Nephron progenitor cell (in vitro differentiated cells): ENCODE measurements at places on chromosomes 13 and 19.

DNA sequence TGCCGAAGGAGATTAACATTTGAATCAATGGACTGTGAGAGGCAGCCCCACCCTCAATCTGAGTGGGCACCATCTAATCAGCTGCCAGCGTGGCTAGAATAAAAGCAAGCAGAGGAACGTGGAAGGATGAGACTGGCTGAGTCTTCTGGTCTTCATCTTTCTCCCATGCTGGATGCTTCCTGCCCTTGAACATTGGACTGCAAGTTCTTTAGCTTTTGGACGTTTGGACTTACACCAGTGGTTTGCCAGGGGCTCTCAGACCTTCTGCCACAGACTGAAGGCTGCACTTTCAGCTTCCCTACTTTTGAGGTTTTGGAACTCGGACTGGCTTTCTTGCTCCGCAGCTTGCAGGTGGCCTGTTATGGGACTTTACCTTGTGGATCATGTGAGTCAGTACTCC, 14.7 kb downstream of the NHLRC3 start:
- DNase-seq: no peak

- peak; percentile 79 for DNase-seq
These were observed at the start of gene MBNL2 for GRCh38 chr13:97221989-97222700. Gene MBNL2 (plus strand): TSS chr13:97222333. CDS start chr13:97276236, 53,903 bp downstream.

GRCh38 chr13:99496184-99497142, 4.8 kb upstream of the TM9SF2 start:
- no peak for DNase-seq

DNA sequence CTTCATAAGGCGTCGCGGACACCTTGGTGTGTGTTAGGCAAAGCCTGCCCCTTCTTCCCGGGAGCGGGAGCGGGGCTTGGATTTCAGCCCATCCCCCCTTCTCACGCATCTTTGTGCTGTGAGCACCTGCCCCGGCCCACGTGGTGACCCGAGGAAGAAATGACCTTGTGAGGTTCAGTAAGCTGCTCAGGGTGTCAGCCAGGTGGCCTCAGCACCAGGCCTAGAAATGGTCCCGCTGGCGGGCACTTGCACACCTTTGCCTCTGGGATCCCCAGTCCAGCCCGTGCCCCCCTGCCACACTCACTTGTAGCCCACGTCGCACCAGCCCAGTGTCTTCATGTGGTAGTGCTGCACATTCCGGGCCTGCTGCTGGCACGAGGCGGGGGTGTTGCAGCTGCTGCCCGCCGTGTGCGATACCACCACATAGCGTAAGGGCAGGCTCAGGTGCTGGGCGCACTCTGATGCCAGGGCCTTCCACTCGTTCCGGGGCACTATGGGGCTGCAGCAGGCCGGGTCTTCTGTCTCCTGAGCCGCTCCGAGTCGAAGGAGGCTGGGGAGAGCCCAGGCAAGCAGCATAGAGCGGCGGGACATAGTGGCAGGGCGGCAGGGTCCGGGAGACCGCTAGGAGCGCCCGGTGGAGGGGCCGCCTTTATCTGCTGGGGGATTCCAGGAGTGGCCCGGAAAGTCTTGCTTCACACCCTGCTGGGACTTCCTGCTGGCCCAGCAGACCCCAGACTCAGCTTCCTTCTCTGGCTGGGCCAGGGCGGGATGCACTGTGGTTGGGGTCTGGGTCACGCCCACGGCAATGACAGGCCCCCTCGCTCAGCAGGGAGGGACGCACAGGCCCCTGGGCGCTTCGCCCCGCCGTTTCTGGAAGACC, at the start of gene PGLYRP1:
PGLYRP1 (minus strand) TSS at position 623 of the 880 bp plus-strand sequence; CDS start at position 591, 32 bp downstream.
- no peak for DNase-seq

GRCh38 chr13:43270130-43270830, 246.9 kb downstream of the DNAJC15 start:
- DNase-seq: no peak

DNA sequence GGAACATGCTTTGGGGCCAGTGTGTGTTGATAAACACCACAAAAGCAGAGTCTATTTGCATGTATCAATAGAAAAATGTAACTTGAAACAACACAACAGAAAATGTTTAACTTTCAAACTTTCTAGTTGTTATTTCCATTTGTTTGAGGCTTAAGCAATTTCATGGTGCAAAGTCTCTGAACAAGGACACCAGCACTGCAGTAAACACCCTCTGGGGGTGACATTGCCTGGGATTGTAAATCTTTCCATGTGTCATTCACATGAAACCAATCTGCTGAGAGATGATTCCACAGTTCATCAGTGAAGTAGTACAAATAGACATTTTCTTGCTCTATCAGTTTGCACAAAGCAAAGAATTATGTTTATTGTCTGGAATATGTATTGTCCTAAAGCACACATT, 124.5 kb downstream of the ITGBL1 start:
- DNase-seq: no peak

- DNase-seq: no peak
These were observed 4.0 kb upstream of the UBE2M start for GRCh38 chr19:58562122-58563033.

GRCh38 chr13:20831254-20831653, 57.5 kb upstream of the EEF1AKMT1 start:
- no peak for DNase-seq

DNA sequence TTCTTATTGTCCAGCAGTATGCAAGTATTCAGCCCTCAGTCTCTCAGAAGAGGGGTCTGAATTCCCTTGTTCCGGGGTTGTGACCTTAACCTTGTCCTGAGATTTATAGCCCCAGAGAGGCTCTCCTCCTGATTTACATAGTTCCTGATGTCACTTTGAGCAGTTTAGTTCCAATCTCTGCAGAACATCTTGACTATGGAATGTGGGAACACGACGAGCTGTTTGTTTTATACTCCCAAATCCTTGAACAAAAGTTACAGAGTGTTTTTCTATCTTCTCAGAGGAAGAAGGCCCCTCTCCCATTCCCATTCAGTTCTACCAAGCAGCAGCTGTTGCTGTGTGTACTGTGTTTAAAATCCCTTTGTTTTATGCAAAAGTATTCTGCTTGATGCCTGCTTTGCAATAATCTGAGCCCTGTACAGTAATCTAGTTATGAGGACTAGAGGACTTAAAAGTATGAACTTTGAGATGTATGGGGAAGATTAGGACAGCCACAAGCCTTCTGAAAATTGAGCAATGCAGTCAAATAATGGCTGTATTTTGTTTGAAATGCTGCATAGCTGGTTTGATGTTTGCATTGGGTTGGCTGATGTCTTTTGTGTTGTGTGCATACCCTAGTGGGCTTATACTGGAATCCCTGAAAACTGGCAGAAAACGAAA, 74.7 kb downstream of the KL start:
- DNase-seq: peak; percentile 36

DNA sequence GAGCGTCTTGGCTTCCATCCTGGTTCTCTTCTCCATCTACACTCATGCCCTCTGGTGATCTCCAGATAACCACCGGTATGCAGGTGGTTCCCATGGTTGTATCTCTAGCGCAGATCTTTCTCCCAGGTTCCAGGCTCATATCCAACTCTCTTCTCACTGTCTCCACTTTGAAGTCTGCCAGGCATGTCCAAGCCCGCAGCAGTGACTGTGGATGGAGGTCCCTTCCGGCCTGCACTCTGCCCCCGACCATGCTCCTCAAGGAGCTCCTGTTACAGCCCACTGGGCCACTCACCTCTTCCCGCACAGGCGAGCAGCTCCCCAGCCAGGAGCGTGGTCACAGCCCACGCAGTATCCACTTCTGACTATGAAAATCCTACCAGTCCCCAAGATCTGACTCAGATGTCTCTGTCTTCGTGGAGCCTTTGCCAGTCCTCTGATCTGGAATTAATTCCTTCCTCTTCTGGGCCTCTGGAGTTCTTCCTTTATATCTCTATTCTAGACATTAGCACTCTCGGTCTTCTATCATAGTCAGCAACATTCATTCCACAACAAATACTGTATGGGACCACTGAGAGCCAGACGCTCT, 100.2 kb downstream of the TEX26 start:
- no peak for DNase-seq

- no peak for DNase-seq
These were observed 300.6 kb downstream of the COG6 start for GRCh38 chr13:39956036-39956435.

DNA sequence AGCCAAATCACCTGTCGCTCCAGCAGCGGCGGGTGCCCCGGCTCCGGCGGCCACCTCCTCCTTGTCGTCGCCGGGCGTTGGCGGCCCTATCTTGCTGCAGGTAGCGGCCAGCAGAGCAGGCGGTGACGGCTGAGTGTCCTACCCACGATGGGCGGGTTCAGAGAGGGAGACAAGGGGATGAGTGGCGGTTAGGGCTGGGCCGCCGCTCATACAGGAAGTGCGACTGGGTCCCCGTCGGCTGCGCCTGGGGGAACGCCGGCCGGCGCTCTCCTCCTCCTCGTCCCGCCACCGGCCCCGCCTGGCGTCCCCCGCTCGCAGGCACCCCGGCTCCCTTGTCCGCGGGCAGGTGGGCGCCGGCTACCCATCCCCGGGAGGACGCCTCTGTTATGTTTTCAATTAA, 1692.0 kb downstream of the SLITRK5 start:
- no peak for DNase-seq

DNA sequence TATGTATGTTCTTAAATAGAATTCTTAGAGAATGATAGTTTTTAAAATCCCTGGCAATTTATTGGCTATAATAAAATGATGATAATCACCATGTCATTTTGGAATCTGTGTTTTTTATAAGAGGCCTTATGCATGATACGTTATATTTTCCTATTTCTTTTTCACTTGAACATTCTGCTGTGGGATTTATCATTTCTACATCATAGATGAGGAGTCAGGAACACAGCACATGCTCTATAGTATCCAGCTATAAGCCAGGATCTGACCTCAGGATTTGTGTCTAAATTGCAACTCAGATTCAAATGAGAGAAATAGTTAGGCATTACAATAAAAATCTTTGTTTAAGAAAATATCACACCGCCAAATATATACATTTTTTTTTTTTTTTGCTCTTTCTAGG, 928.0 kb downstream of the EFNB2 start:
- DNase-seq: no peak

DNA sequence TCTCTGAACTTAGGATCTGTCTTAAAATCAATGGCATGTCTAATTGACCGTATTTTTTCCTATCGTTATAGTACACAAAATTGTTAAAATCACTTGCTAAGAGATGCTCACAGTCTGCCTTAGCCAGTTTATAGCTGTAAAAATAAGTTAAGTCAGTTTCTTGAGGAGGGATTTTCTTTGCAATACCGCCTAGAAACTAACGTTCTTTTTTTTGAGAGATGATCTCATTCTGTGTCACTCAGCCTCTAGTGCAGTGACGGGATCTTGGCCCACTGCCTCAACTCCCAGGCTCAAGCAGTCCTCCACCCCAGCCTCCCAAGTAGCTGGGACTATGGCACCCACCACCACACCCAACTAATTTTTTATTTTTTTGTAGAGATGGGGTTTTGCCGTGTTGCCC, 4.4 kb downstream of the CKAP2 start:
- DNase-seq: no peak

DNA sequence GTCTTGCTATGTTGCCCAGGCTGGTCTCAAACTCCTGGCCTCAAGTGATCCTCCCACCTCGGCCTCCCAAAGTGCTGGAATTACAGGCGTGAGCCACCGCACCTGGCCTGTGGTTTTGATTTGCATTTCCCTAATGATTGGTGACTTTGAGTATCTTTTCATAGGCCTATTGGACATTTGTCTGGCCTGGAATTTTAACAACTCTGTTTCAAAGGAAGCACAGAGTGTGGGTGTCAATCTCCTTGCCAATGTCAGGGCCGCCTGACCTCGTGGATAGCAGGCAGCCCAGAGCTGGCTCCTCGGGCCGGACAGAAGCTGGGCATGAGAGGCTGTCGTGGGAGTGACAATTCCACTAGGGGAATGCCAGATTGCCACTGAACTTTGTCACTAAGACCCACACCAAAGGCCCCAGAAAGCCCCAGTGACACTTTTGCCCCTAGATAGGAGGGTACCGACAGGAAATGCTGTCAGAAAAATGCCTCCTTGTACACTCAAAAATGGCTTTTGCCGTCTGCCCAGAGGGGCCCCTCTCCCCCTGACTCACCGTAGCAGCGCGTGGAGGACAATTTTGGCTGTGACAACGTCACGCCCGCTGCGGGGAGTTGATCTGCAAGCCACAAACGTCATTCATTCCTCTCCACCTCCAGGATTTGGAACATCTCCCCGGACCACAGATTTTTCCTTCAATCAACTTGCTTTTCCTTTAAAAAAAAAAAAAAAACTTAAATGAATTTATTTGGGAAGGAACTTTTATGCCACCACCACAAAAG, 11.7 kb upstream of the ADGRE5 start:
- DNase-seq: no peak

GRCh38 chr13:61408571-61408970, 7.1 kb downstream of the PCDH20 start:
- no peak for DNase-seq

DNA sequence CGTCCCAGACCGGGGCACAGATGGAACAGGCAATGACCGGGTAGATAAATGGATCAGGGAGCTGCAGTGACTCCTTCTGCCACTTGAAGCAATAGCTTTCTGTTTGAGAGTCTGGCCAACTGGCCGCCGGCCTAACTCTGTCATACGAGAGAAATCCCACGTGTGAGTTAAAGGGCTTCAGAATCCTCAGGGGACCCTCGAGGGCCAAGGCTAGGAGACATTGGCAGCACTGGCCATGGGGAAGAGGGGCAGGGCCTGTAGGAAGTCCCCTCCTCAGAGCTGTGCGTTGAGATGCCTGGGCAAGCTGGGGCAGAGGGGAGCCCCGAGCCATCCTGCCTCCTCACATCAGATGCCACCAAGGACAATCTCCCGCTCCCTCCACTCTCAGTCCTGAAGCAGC, 51.6 kb downstream of the KLF2 start:
- DNase-seq: no peak

GRCh38 chr13:98548230-98548629, 28.7 kb downstream of the STK24 start:
- DNase-seq: no peak

- DNase-seq: no peak
These were observed 6.2 kb downstream of the ZNF253 start for GRCh38 chr19:19871932-19872331.

- DNase-seq: no peak
These were observed 1258.6 kb downstream of the PCDH9 start for GRCh38 chr13:65971541-65971940.

- DNase-seq: no peak
These were observed 80.8 kb downstream of the KL start for GRCh38 chr13:33096886-33097605.

- no peak for DNase-seq
These were observed 121.4 kb downstream of the NUFIP1 start for GRCh38 chr13:44867825-44868224.

DNA sequence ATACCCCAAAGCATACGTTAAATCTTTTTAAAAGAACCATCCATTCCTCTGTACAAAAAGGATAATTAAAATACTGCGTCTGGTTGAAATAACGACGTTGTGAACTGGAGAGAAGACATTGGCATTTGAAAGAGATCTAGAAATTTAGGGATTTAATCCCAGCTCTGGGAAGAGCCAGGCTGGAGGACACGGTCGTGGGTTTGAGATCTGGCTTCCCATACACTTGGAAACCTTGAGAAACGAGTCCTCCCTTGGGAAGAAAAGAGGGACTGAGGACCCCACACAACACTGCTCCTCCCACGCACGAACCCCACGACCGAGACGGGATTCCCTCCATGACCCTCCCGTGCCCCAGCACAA, 625 bp downstream of the ZNF709 start:
- no peak for DNase-seq
